Left ventricle myocardium superior (tissue), 1 donor: ENCODE measurements at places on chromosomes 7 and 10. TPM values are rescaled to one million over a fixed set of nuclear protein-coding genes. Genes with fewer than 3 reads are reported as not detected.

GRCh38 chr7:81447351-81447952, 322.4 kb downstream of the HGF start:
- no peak for DNase-seq

DNA sequence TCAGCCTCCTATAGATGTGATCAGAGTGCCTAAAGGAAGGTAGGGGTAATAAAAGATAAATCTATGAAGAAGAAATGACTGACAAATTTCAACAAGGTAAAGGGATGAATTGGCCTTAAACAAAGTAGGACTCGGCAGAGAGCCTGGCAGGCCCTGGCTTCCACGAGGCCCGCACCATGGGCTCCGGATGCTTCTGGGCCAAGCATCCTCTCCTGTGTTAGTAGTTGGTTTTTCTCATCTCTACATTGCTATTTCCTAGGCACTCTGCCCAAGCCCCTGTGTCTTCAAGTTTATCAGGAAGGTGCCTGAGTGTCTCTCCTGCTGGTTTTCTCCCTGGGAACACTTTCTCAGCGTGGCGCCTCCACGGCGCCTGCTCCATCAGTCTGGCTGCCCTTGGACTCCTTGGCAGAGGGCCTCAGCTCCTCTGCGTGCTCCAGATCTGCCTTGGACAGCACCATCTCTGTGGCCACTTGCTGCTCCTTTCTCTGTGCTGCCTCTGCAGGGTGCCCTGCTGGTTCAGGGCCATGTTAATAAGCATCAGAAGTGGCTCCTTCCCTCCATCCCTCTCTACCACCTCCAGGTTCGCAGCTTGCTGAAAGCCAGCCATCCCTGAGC, 413.3 kb upstream of the DPP6 start:
- peak; percentile 37 for DNase-seq

DNA sequence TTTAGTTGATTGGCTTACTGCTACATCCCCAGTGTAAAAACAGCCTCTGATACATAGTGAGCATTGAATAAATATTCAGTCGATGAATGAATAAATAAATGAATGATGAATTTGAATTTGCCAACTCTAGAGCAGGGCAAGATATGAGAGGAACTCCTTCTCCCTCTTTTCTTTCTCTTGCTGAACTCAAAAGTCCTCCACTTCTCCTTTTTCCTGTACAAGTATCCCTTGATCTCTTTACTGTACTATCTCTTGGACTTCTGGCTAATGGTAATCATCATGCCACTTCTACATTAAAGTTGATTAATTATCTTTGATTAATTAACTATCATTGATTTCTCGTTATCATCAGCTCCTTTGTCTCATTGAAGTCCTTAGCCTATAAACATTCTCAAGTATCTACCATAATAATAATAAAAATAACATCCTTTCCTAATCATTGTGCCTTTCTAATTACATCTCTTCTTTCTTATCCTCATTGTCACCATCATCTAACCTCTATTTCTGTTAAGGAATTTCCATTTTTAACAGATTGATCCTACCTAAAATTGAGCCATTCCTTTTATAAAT, 10.6 kb downstream of the CPED1 start:
- no peak for DNase-seq

DNA sequence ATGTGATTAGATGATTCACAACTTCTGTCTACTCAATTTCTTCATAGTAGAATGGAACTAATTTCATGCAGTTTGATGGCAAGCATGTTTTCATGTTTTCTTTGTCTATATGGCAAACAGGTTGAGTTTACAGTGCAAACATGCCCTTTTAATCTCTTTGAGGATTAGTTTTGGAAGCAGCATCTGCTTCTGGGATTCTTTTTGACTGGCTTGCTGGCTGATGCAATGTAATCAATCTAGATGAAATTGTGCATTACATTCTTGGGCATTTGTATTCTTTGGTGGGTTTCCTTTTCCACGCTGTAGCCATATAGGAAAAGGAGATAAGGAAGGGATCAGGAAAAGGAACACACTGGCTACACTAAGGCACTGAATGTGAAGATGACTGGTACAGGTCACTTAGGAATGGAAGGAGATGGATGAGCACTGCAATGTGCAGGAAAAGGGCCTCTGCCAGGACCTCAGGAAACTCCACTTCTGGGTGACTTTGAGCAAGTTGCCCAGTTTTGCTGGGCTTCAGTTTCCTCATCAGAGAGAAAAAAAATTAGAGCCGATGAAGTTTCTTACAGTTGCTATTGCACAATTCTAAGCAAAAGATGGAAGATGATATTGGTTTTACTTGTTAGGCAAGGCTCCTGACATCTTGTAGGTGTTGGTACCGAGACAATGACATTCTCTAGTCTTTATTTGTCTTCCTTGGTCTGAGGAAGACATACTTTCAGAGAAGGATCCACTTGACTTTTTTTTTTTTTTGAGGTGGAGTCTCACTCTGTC, 269.1 kb downstream of the SUGCT start:
- no peak for DNase-seq

GRCh38 chr7:27116031-27116961, 13.8 kb upstream of the HOXA2 start:
- DNase-seq: no peak

- DNase-seq: no peak
These were observed 144.1 kb downstream of the NOC3L start for GRCh38 chr10:94218493-94219183.

GRCh38 chr10:46542567-46543465, 13.6 kb downstream of the GPRIN2 start:
- DNase-seq: peak; percentile 18

GRCh38 chr10:102542800-102543418, 39.1 kb downstream of the SUFU start:
- DNase-seq: no peak

DNA sequence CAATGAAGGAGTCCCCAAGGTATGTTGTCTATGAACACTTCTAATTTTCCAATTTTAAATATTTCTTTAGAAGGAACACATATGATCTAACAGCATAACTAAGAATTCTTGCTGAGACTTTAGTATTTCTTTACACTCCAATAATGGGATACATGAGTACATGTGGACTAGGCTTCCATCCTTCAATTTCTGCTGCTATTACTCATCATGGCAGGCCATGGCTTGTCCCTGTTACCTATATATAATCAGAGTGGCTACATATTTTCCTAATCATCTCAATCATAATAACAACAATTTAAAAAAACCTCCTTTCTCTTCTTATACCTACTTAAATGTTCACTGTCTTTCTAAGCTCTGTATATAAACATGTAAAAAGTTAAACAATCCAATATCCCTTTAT, 60.3 kb upstream of the TAC1 start:
- DNase-seq: no peak

DNA sequence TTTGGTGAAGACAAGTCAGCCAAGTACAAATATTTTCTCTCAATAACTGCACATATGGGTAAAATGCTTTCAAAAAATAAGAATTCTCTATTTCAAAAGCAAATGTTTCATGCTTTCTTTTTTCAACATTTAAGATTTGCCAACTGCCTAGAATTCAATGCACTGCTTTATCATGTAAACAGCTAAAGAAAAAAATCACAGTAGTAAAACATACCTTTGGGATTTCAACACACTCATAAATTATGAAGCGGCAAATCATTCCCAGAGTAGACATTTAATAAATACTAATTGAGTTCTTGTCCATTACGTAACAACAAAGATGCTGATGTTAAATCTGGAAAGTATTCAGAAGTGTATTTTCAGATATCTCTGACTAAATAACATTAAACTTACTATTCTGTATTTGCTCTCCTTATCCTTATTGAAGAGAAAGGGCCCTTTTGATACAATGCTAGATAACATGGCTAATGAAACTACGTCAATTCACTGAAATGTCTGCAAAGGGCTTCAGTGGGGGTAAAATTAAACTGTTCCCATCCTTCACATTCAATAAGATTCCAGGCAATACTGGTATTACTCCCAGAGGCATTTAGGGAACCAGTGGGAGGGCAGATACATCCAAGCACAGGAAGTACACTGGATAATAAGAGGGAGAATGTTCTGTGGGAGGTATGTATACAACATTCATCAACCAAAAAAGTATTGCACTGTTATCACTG, 13.9 kb downstream of the NAPEPLD start:
- DNase-seq: no peak

LRRD1 gene
- not detected for total RNA-seq

CALHM3 gene
- not detected for total RNA-seq

CPA2 gene
- not detected for total RNA-seq

OPN4 gene
- 0.25 TPM for total RNA-seq

CCM2 gene
- 36.7 TPM for total RNA-seq

FFAR4 gene
- total RNA-seq: 0.07 TPM

FKBP6 gene
- total RNA-seq: not detected

SPDYE6 gene
- not detected for total RNA-seq

INHBA gene
- 1.5 TPM for total RNA-seq
